SK-N-DZ (cell line): ENCODE measurements at places on chromosomes 5 and 9.

GRCh38 chr5:114448481-114448880 is 86.6 kb downstream of the KCNN2 start:
- peak; percentile 20 for DNase-seq

GRCh38 chr5:134445856-134446818 is 34.5 kb upstream of the CDKN2AIPNL start:
- no peak for DNase-seq

DNA sequence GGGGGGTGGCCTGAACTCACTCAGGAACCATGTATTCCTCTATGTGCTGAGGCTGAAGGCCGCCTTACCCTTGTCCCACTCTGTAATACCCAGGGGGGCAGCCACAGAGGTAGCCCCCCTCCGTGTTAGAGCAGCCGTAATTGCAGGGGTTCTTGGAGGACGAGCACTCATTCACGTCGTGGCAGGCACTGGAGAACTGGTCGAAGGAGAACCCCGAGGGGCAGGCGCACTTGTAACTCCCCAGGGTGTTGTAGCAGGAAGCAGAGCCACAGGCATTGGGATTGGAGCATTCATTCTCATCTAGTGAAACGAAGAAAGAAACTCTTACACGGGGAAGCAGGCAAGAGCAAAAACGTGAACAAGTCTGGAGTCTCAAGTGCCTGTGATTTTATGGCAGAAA is 179.8 kb downstream of the SLC12A2 start:
- no peak for DNase-seq

DNA sequence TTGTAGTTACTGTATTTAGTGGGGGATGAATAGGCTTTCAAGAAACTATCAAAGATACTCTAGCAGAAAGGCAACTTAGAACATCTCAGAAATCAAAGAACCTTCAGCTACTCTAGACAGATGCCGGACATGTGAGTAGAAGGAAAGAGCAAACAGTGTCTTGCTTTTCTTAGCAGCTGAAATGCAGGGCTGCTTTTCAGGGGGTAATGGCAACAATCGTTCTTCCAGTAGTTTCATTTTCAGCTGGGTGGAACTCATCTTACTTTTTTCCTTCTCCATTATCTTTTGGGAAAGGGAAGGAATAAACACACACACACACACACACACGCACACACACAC is 281.6 kb downstream of the CRB2 start:
- no peak for DNase-seq

DNA sequence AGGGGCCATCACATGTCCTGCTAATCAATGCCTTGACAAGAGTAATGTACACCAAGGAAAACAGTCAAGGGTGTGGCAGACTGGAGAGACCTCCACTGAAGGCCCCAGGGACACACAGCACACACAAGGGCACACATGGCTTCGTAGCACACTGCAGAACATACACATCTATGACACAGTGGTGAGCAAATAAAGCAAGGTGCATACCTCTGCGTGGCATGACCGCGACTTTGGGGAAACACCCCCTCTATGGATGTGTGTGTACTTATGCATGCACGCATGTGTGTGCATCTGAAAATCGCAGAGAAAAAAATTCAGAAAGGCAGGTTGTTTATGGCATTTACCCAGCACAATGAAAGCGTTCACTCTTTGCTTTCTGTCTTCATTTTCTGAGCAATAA is 20.5 kb downstream of the SEMA4D start:
- DNase-seq: no peak

DNA sequence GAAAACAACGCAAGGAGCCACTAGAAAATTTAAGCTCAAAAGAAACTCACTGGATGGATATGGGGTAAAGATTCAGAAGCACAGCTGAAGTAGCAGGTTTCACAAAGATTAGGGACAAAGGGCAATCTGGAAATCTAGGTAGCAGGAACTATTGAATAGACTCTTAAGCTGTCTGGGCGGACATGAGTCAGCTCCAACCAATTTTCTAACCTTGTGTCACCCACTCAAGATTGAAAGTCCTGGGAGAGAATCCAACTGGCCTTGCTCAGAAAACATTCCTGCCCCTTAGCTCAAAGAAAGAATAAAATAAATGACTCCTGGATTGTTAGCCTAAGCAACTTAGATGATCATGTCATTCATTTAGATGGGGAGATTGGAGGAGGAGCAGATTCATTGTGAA is 69.2 kb downstream of the STK32A start:
- DNase-seq: no peak

DNA sequence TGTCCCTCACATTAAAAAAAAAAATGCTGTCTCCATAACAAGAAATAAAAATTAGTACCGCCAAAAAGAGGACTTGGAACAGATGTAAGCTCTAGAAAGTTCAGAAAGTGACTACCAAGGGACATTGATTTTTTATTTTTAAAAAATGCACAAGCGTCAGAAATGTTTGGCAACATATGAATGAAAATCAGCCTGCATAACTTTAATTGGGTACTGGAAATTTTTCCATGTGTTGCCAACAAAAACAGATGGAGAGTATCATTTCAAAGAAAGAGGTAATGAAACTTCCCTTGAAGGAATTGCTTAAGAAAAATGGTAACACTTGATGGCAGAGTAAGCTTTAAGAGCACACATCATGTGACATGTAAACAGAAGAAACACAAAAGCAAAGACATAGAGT is 47.2 kb downstream of the OR2K2 start:
- no peak for DNase-seq

DNA sequence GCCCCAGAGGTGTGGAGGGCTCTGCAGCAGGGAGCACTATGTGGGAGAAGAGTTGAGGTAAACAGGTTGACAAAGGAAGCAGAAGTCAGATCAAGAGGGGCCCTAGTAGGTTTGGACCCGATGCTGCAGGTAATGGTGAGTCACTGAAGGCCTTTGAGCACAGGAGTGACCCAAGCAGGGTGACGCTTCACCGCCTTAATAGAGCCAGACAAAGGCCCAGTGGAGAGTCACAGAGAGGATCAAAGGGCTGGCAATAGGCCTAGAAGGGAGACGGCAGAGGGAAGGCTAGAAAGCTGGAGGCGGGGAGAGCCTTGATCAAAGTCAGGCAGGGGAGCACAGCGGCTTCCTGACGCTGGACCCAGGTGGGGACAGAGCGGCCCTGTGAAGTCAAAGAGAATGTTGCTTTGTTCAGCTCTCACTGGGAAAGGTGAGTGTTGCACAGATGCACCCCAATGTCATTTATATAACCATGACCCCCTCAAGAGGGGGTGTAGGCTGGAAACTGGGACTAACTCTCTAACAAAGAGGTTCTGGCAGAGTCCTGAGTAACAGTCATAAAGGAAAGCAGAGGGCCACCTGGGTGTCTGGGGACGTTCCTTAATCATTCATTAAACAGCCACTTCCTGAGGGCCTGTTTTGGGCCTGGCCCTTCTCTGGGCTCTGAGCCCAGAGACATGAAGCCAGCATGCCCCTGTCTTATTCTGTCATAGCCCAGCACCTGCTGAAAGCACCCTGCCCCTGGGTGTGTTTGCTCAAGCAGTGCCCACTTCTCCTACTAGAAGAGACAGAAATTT is 9.8 kb upstream of the CPLX2 start:
- no peak for DNase-seq

- DNase-seq: peak; percentile 81
Measured at GRCh38 chr5:167573370-167574127, 717.9 kb upstream of the WWC1 start.

DNA sequence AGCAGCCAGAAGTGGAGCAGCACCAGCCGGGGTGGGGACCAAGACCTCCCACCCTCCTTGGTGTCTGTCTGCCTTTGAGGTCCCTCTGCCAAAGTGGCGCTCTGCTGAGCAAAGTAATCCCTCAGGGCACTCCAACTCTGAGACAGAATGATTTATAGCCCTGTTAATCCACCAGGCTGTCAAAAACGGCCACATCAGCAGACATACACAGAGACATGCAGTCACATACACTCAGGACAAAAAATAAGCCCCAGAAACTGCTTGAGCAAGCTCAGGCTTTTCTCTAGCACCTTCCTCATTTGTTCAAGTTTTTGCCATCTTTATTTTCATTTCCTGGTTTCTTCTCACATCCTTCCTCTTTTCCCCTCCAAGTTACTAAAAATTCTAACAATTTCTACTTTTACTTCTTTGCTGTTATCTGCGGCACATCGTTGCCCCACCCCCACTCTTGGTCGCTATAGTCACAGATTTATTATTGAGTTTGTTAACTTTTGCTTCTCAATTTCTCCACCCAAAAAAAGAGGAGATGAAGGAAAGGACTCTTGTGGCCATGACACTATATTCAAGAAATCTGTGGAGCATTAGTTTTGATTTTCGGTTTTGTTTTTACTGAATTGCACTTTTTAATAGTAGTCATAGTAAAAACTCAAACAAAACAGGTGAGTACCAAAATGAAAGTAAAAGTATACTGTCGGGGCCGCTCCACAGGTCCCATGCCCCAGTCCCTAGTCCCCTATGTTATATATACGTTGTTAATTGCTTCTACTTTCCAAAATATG is 17.4 kb upstream of the ADRB2 start:
- no peak for DNase-seq

DNA sequence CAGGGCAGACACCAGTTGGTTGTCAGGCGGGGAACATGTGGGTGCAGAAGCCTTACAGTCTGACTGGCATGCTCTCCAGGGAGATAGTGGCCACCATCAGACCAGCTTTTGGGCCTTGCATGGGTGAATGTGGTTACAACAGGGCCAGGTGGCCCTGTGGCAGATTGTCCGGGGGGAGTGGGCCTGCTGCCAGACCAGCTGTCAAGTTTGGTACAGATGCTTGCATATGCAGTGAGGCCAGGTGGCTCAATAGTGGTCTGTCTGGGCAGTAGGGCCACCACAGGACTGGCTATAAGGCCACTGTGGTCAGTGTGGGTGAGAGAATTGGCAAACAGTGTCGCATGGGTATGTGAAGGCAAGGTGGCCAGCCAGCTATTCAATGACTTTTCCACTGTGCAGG is 148.7 kb downstream of the FAM174A start:
- DNase-seq: no peak

DNA sequence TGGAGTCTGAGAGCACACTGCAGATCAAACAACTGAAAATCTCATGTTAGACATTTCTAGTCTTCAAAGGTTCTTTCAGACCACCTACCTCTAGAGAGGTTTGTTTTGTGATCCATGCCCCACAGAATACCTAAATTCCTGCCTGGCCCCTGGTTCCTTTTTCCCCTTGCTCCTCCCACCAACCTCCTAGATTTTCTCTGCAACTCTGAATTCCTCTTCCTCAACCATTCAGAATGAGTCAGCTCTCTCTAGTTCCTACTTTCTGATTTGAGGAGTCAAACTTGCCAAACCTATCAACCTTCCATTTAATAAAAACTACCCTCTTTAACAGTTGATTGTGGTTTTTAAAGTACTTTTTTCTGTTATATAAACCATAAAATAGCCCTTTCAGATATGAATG is 83.2 kb upstream of the ZNF462 start:
- no peak for DNase-seq

GRCh38 chr5:167918184-167918812 is 373.1 kb upstream of the WWC1 start:
- DNase-seq: peak; percentile 80

- DNase-seq: no peak
Measured at GRCh38 chr9:37004424-37004935, 29.6 kb downstream of the PAX5 start.

DNA sequence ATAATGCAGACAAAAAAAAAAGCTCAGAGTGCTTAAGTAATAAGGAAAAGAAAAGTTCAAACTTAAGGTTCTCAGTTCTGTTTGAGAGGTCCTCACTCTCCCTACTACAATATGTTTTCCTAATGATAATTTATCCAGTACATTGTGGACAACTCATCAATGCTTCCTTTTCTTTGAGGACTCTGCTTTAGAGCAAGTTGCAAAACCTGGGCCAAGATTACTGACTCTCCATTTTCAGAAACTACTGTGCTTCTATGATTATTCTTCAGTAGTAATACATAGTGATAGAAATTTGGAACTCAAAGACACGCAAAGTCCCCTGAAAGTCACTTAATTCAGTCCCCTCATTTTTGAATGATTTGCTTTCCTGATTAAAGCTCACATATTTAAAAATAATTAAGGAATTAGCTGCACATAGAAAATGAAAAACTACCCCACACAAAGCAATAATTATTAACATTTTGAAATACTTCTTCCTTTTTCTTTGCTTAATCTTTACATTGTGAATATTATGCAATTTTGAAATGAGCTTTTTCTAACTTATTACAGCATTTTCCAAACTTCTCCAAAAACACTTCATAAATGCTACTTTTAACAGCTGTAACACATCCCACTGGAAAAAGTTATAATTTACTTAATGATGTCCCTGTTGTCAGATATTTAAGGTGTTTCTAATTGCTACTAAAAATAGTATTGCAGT is 11.2 kb downstream of the CDKN2A start:
- no peak for DNase-seq

GRCh38 chr5:127969002-127969401 is 114.6 kb upstream of the SLC12A2 start:
- no peak for DNase-seq

GRCh38 chr5:78961743-78962142 is 23.4 kb downstream of the ARSB start:
- DNase-seq: no peak

DNA sequence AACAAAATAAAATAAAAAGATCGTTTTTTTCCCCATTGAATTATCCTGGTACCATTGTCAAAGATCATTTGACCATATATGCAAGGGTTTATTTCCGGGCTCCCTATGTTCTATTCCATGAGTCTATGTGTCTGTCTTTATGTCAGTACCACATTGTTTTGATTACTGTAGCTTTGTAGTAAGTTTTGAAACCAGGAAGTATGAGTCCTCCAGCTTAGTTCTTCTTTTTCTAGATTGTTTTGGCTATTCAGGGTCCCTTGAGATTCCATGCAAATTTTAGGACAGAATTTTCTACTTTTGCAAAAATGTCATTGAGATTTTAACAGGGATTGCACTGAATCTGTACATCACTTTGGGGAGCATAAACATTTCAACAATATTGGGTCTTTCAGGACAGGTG is 18.7 kb upstream of the EEIG1 start:
- DNase-seq: no peak

- no peak for DNase-seq
Measured at GRCh38 chr5:127820910-127821553, 117.8 kb downstream of the CCDC192 start.

DNA sequence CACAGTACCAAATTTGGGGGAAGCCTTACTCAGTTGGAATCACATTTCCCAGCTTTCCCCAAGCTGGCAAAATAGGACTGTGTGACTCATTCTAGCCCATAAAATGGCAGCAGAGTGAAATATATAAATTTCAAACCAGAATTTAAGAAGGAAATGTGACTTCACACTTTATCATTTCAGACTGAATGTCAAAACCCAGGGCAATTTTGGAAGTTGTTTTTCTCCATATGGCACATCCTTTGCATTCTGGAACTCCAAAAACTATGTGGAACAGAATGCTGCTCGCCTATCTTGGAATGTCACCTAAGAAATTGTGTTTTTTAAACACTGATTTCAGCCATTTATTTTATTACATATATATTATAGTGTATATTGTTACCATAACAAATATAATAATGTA is 424.7 kb upstream of the ST8SIA4 start:
- no peak for DNase-seq

DNA sequence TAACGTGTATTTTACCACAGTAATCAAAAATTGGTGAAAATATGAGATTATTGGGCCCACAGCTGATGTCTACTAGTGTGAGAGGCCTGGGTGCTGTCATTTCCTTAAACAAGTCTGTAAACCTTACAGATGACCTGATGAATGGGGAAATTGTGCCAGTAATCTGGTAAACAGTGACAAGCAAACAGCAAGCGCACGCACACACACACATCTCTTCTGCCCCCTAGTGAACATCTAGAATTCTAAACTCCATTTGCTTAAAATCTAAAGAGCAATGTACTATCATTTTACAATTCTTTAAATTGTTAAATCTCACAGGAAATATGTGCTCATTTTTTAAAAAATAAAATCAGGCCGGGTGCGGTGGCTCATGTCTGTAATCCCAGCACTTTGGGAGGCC is 7.5 kb upstream of the RAPGEF1 start:
- DNase-seq: peak; percentile 70
